ENCODE measurements at places on chromosomes 4 and X. TPM values are rescaled to one million over a fixed set of nuclear protein-coding genes. Genes with fewer than 3 reads are reported as not detected.

The UCP1 gene
- total RNA-seq, result not detected

The TEX13D gene
- not detected for total RNA-seq

The APBB2 gene
- 0.93 TPM for total RNA-seq

The KLF8 gene
- total RNA-seq, result 2.5 TPM

DNA sequence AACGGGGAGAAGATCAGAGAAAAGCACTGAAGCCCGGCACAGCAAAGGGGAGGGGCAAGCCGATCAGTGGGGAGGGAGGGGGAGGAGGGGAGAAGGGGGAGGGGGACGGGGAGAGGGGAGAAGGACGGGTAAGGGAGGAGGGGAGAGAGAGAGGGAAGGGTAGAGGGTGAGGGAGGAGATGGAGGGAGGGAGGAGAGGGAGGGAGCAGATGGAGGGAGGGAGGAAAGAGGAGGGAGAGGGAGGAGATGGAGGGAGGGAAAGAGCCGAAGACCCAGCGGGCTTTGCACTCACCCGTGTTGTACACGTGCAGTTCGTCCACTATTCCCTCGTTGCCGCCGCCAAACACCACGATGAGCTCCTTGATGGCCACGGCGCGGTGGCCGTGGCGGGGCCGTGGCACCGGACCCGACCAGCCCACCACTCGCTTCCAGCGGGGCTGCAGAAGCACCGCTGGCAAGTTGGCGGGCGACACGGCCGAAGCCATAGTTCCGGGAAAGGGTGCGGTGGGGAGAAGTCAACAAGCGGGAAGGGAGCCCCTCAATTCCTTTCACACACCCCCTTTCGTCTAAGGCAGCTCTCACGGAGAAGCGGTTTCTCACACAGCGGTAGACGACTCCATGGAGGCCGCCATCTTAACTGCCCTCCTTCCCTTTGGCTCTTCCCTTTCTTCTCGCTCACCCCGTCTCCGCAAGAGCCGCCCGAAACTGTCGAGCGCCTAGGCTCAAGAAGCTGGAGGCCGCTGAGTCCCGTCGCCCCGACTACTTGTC, 1.1 kb downstream of the HCFC1 start:
- peaks cover 24% of the 10 kb centered on the region for H3K36me3 ChIP-seq
- H3K27me3 ChIP-seq, result no peaks in the 10 kb centered on the region
- H3K4me3 ChIP-seq, result peak overlapping the region; percentile 95
- peak; percentile 61 for DNase-seq
- peak overlapping the region; percentile 100 for H3K27ac ChIP-seq

- H3K36me3 ChIP-seq, result peaks cover 11% of the 10 kb centered on the region
- H3K27ac ChIP-seq, result peak overlapping the region; percentile 86
- DNase-seq, result no peak
- H3K27me3 ChIP-seq, result peaks cover 52% of the 10 kb centered on the region
- H3K4me1 ChIP-seq, result peaks cover 39% of the 10 kb centered on the region
These were observed 83.6 kb downstream of the MAML3 start for GRCh38 chr4:140070366-140070765.

DNA sequence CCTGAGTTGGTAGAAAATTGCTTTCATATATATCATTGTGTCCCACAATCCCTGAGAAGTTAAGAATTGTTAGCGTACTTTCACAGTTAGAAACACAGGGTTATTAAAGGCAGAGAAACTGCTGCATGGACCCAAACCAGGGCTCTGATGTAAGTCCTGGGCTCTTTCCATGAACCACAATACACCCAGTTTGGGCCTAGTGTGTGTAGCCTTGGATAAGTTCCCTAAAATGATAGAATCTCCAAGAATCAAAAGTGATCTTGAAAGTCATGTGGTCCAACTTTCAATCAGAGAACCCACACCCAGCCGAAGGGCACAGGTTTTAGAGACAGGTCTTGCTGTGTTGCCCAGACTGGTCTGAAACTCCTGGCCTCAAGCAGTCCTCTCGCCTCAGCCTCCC, 257.8 kb upstream of the KLF3 start:
- H3K4me3 ChIP-seq, result no peak overlapping the region
- H3K27me3 ChIP-seq, result peaks cover 5% of the 10 kb centered on the region
- H3K36me3 ChIP-seq, result no peaks in the 10 kb centered on the region
- no peak for DNase-seq
- H3K27ac ChIP-seq, result no peak overlapping the region

GRCh38 chr4:118942465-118942864, 53.8 kb downstream of the SYNPO2 start:
- H3K27me3 ChIP-seq, result peaks cover 26% of the 10 kb centered on the region
- no peak overlapping the region for H3K4me3 ChIP-seq
- H3K27ac ChIP-seq, result no peak overlapping the region
- no peak for DNase-seq
- no peaks in the 10 kb centered on the region for H3K4me1 ChIP-seq

All from activated CD8-positive, alpha-beta memory T cell treated with anti-CD3 and anti-CD28 coated beads, Interleukin-2, amount 10 ng/mL, durations not matched to agents 7 days and 5 days (primary cell).